ENCODE measurements at places on chromosomes 12 and 14.

GRCh38 chr12:102021540-102022246, 40.1 kb downstream of the WASHC3 start:
- DNase-seq = no peak

GRCh38 chr12:110531741-110532333, 29.7 kb downstream of the RAD9B start:
- no peak for DNase-seq

DNA sequence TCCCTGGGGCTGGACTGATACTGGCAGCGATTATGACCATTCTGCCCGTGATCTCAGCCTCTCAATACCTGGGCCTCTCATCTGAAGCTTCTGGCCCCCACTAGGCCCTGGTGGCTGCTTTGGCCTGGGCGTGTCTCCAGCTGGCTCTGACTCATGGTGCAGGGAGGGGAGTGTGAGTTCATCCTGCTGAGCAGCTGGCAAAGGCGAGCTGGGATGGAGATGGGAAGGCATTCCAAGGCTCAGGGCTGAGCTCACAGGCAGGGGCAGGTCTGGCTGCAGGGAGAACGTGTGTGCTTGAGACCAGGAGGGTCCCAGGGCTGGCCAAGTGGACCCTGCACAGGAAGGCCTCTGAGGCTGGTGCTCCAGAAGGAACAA, 221.8 kb downstream of the TMEM121 start:
- no peak for DNase-seq

DNA sequence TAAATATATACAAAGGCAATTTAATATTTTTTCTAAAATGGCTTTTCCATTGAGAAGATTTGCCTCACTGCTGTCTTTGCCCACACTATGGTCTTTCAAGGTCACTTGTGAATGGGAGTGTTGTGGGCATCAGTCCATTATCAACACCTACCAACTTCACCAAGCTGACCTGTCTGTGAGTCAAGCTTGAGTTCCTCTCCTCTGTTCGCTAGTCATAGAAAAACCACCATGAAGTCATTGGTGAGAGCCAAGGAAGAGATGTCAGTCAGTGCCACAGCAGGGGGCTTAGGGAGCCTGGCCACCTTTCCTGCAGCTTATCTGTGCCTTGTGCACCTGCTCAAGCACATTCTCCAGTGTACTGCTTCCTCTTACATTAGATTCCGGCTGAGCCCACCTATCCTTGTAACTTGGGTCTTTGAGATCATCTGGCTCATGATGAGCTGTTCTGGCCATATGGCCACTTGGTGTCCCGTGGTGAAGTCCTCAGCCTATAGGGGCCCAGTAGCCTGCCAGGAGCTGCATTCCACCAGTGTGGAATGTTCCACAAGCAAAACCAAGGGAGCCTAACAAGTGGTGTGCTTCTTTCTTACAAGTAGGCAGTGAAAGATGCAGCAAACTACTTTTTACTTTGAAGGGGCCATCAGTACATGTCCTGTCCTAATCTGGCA, 80.8 kb upstream of the C12orf71 start:
- no peak for DNase-seq

DNA sequence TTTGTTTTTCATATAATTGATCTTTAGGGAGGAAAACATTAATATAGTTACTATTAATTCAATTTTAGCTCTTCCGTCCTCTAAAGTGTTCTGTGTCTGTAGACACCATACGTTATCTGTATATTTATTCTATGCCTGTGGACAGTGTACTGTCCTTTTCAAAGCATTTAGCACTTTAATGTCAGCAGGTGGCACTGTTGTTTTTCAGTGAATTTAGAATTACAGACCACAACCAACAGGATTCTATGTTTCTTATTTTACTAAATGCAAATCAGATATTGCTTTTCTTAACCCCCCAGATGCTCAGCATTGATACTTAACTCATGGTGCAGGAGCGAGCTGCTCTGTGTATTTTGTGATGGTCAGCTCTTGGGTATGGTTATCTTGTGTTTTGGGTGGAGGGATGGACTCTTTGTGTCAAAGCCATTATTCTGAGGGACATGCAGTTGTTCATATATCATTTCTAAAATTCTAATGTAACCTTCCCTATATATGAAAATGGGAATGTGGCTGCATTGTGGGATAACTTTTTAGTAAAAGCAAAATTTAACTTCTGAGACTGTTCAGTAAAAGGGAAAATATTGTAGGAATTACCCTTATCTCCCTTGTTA, 65.2 kb downstream of the PAPOLA start:
- no peak for DNase-seq

GRCh38 chr12:13094367-13094766, 9.1 kb downstream of the GSG1 start:
- peak; percentile 73 for DNase-seq

DNA sequence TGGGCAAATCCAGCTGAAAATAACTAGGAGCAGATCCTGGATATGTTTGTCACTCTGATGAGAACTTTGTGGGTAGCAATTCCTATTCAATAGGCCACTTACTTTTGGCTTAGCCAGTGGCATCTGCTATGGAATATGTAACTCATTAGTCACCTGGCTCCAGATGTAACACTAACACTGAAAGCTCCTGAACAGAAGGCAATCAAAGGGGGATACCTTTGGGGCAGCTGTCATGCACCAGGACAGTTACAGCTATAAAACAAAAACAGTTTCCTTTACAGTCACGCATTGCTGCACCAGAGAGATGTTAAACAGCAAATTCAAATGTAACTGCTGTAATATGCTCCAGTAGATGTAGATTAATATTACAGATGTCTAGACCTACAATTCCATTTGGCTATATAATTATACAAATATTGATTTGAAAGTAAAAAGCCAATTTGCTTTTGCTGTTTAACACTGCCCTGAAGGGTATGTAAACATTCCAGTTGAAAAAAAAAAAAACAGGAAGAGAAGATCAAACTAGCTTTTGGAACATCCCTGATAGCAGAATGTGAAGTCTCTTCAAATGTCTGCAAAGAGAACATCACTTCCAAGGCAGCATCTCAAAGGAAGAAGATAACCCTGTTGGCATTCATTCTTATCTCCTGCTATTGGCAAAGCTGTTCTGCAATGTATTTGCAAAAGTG, 18.4 kb downstream of the RACGAP1 start:
- DNase-seq = no peak

DNA sequence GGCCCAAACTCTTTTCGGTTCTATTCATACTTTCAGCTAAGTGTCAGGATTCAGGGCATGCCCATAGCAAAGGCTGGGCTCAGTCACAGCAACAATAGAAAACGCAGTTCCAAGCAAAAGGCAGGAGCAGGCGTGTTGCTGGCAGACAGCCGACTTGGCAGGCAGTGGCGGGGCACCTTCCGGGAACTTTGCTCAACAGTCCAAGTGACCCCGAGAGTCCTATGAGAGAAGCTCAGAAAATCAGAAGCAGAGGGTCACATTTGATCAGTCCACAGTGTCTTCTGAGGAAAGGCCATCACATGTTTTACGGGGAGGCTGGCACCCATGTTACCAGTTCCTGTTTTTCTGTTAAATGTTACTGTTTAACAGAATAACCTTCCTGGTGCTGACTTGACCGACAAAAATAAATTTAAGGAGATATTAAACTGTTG, 115.0 kb downstream of the DACT1 start:
- DNase-seq = no peak

GRCh38 chr12:45263587-45263986, 47.7 kb downstream of the ANO6 start:
- DNase-seq = no peak

GRCh38 chr12:89384050-89384758, 31.9 kb upstream of the DUSP6 start:
- no peak for DNase-seq

DNA sequence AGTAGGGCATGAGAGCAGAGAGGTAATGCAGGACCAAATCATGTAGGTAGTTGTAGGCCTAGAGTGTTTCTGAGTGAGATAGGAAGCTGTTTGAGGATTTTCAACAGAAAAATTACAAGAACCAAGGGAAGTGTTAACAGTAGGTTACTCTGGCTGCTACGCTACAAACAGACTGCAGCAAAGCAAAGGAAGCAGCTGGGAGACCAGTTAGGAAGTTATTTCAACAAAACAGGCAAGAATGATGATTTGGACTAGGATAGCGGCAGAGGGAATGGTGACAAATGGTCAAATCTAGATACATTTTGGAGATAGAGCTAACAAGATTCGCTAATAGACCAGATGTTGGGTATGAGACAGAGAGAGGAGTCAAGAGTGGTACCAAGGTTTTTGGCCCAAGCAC, 26.8 kb downstream of the MRPL42 start:
- no peak for DNase-seq

- DNase-seq = no peak
Observed at GRCh38 chr14:96906434-96906833, 109.3 kb downstream of the VRK1 start.

DNA sequence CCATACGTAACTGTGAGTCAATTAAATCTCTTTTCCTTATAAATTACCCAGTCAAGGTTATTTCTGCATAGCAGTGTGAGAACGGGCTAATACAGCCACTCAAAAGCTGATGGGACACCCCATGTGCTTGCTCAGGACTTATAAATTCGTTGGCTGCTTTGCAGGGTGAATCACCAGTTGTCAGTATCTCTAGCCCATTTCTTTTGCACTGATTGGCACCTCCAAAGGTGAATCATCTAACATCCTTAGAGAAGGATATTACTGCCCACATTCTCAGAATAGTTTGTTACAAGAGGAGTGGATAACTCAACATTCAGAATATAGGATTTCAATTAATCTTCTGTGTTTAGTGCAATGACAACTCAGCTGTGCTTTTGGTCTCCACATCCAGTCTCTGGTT, 601.5 kb downstream of the KCNH5 start:
- DNase-seq = no peak
